Foreskin fibroblast (primary cell): ENCODE measurements at places on chromosomes 12 and 14.

DNA sequence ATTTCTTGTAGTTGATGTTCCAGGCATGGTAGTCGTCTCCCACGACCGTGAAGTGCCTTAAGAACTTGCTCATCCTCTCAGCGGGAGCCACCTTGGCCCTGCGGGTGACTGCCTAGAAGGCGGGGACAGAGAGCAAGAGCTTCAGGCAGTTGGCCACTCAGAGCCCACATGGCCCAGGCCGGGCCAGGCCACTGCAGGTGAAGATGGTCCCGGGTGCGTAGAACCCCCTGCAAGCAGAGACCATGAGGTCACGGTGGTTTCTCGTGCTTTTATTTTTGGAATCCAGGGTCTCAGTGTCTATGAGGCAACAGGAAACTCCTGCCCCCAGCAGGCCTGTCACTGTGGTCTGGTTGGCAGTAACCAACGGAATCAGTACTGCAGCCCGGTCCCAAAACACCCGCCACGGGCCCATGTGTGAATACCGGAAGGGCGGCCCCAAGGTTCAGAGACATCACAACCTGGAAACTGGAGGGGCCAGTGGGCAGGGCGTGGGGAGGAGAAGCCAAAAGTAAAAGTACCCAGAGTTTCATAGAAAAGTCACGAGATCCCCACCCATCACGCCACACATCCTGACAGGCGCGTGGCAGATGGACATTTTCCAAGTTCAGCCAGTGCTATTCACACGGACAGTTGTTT lies 27.5 kb downstream of the HVCN1 start:
- no peak for DNase-seq

- no peak for DNase-seq
Measured at GRCh38 chr12:56229082-56229481, 769 bp upstream of the SLC39A5 start.

- peak; percentile 54 for DNase-seq
Measured at GRCh38 chr12:32134101-32134888, 27.6 kb downstream of the BICD1 start.

DNA sequence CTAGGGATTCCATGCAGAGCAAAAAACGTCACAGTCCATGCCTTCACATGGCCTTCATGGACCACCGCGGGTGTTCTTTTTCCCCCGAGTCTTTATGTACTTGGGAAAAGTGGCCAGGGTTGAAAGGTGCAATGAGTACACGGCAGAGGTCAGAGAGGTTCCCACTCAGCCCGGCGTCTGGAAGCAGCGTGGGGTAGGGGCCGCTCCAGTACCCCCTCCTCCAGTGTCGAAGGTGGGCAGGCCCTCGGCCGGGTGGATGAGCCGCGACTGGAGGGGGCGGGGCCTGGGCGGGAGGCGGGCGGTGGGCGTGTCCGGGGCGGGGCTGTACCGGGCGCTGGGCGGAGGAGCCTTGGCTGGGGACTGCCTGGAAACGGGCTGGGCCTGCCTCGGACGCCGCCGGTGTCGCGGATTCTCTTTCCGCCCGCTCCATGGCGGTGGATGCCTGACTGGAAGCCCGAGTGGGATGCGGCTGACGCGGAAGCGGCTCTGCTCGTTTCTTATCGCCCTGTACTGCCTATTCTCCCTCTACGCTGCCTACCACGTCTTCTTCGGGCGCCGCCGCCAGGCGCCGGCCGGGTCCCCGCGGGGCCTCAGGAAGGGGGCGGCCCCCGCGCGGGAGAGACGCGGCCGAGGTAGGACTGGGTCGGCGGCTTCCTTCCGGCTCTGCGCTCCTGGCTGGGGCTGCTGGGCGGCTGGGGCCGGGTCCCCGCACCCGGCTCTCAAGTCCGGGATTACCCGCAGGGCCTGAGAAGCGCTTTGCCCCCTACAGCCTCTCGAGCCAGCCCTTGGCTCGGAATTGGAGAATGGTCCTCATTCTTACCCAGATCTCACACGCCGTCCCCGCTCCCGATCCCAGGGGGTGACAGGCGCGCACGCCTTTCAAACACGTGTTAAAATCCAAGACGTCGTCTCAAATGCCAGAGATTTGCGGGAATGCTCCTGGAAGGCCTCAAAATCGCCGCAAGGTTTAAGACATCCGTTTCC lies at the start of gene RXYLT1:
Gene RXYLT1, plus strand, starts transcription at position 412 of the 984 bp plus-strand sequence. Its CDS starts 52 bp downstream, at position 464.
- DNase-seq, result peak; percentile 66

DNA sequence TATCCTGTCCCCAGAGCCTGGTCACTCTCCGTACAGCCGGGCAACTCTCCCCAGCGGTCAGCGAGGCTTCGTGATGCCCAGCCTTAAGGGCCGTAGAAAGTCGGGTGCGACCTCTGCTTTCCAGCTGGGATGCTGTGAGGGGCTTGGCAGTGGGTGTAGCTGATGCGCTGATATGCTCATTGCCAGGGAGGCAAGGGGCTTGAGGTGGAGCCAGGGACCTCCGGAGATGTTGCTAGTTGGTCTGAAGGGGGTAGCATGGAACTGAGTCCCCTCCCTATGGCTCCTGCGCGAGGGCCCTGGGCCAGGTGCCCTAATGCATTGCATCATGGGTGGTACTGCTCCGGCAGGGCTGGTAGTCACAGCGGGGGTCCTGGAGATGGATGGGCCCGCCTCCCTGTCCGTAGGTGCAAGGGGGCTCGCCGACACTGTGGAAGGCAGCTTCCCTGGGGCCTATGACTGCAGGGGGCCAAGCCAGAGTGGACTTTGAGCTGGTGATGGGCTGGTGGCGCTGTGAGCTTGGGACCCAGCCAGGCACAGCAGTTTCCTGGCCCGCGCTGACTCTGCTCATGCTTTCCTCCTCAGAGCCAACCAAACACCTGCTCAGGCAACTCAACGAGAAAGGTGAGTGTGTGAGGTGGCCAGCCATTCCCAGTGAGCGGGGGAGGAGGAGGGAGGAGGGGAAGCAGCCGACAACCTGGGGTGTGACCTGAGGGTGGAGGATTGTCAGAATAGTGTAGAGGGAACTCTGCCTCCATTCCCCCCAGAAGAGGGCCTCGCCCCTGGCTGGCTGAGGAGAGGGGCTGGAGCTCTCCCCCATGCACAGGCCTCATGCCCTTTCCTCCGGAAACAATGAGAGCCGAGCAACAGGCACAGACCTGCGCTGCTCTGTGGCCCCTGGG lies 32.3 kb downstream of the PLEKHG3 start:
- DNase-seq, result no peak

- DNase-seq, result no peak
Measured at GRCh38 chr14:49545716-49546115, 40.5 kb downstream of the RPS29 start.
